ENCODE measurements at places on chromosomes 4 and X.

DNA sequence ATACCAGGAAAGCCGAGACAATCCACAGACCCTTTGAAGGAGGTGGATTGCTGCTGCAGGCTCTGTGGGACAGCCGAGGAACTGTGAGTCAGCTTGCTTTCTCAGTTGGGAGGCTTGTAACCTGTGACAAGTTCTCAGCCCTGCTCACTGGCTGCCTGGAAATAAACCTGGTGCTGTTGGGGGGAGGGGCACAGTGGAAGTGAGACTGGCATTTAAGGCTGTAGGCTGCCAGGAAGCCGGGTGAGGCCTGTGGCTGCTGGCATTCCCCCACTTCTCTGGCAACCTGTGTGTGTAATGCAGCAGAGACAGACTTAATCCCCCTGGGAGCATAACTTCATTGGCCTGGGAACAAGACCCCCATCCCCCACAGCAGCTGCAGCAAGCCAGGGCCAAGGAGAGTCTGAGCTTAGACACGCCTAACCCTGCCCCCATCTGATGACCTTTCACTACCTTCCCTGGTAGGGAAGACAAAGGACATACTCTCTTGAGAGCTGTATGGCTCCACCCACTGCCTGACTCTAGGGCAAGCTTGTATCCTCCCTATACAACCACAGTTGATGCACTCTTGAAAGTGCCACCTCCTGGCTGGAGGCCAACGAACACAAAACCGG lies 64.1 kb downstream of the ALPK1 start:
- no peak for DNase-seq

DNA sequence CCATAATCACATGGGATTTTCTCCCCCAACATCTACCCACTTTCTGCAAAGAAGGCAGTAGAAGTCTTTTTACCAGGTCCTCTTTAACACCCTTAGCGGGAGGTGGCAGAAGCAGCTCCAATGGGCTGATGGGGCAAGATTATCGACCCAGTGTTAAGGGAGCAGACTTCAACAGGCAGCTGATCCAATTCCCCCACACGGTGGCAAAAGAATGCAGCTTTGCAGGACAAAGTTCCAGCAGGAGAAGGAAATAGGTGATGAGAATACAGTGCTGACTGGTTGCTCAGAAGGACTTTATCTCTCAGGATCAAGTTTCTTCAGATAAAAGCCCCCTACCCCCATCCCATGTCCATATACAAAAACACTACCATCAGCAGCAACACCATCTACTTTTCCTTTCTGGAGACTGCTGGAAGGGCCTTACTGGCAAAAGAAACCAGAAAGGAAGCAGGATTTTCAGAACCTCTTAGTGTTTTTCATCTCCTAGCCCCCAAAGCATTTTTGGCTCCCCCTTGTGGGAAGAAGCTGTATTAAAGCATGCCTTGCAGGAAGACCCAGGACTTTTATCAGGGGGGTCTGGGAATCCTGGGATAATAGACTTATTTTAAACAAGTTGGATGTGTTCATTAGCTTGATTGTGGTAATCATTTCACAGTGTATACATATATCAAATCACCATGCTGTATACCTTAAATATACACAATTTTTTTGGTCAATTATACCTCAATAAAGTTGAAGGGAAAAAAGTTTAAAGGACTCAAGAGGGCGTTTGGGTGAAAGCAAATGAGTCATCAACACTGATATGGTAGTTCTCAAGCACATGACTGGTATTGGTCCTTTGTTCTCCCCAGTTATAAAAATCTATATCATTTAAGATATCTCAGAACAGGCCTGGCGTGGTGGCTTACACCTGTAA lies 146.4 kb downstream of the GPC3 start:
- peak; percentile 67 for DNase-seq

- DNase-seq, result no peak
These were observed 42.9 kb downstream of the AFF1 start for GRCh38 chr4:86977621-86978184.

GRCh38 chrX:11588097-11588496 lies 77.6 kb downstream of the ARHGAP6 start:
- no peak for DNase-seq

DNA sequence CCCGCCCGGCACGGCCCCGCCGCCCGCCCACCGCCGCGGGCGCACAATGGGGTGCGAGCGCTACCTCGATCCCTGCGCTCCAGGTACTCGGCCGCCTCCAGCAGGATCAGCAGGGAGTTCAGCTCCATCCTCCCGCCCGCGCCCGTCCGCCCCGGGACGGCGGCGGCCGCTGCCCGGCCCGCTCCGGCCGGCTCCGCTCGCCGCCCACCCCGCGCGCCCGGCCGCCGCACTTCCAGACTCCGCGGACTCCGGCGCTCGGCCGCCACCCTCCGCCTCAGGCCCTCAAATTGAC lies at the start of gene MXD4:
Gene MXD4, minus strand, starts transcription at position 257 of the 292 bp plus-strand sequence. Its CDS starts 129 bp downstream, at position 128.
- no peak for DNase-seq

DNA sequence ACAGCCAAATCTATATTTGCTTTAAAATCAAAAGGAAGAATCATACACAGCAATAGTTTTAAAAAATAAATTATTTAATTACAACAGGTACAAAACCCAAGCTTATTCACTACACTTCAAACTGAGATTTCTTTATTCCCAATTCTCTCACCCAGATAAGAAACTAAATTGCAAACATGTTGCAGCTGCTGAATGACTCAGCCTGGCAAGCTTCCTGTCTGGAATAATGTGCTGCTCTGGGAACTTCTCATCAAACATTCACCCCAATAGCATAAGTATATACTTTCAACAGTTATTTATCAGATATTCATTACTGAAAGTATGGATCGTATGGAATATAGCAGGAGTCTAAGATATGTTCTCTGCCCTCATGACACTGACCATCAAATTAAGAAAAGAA lies 43.0 kb upstream of the GABRA2 start:
- no peak for DNase-seq

GRCh38 chrX:13102636-13103035 lies 58.2 kb upstream of the FAM9C start:
- DNase-seq, result no peak

DNA sequence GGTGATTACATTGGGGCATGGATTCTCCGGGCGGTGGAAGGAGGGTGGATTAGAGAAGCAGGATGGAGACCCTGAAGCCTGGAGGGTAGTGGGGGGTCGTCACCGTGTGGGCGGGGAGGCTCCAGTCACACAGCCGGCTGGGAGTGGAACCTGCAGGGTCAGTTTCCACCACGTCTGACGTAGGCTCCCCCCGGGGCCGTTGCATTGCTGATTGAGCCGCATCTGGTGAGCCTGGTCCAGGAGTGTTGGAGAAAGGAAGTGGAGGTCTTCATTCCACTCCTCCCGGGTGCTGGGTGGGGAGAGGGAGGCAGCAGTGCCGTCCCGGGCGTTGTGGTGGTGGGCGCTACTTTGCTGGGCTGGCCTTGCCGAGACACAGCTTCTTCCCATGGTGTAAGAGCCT lies 28.1 kb downstream of the TBC1D14 start:
- no peak for DNase-seq

GRCh38 chr4:3346146-3346545 lies 53.3 kb downstream of the RGS12 start:
- DNase-seq, result peak; percentile 49

- peak; percentile 70 for DNase-seq
These were observed 741 bp downstream of the SPATA18 start for GRCh38 chr4:52051615-52052474.

- DNase-seq, result no peak
These were observed 39.3 kb upstream of the TENM3 start for GRCh38 chr4:182203872-182204411.

GRCh38 chr4:152513078-152513477 lies 22.8 kb downstream of the FBXW7 start:
- DNase-seq, result no peak

DNA sequence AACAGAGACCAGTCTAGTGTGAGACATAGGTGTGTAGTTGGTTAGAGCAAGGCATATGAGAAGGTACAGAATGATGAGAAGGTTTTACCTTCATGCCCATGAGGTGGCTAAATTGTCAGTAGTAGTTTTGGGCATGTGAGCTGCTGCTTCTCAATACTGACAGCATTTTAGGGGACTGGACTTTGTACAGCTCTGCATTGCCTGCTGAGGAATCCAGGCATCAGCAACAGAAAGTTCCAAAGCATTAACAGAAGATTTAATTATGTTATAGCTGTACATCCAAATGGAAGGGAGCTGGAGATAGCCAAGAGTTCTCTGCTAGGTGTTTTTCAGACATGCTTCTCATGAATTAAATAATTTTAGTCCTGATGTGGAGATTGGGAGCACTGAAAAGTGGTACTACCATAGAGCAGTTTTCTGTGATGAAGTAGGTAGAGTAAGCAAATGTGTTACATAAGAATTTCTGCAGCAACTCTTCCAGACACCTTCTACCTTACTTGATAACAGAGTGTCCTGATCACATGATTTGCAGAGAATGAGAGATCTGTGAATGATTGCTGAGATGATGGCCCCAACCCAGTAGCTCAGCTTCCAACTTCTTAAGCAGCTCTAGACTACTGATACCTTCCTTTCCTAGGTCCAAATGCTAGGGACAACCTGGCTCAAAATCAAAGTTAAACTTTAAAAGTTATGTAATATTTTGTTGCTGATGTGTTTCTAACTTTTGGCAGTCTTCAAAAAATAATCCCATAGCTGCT lies 30.4 kb downstream of the FNIP2 start:
- no peak for DNase-seq

Measured in nephron progenitor cell (in vitro differentiated cells).